A549 treated with AZD2906 at 1 μM for 4 hours (cell line): ENCODE measurements at places on chromosomes 4 and X. TPM values are rescaled to one million over a fixed set of nuclear protein-coding genes. Genes with fewer than 3 reads are reported as not detected.

Gene DIPK2B
- not detected in 5 replicates for total RNA-seq

Gene FRMPD4
- 0.02 to 0.06 TPM (median 0.05 TPM) in 5 replicates for total RNA-seq

Gene ANKRD50
- 3.8 to 6.5 TPM (median 4.9 TPM) in 5 replicates for total RNA-seq

Gene DCAF8L2
- total RNA-seq: not detected in 5 replicates

Gene PRPS2
- total RNA-seq: 34.3 to 47.1 TPM (median 46.5 TPM) in 5 replicates

Gene GLRB
- total RNA-seq: 0.51 to 1.00 TPM (median 0.63 TPM) in 5 replicates

Gene TRIM2
- 0.73 to 1.4 TPM (median 0.85 TPM) in 5 replicates for total RNA-seq

Gene HHIP
- total RNA-seq: 0.37 to 1.3 TPM (median 0.76 TPM) in 5 replicates

Gene SEL1L3
- total RNA-seq: 21.2 to 26.2 TPM (median 24.2 TPM) in 5 replicates

Gene NDP
- not detected in 5 replicates for total RNA-seq

Gene G3BP2
- 64.5 to 106 TPM (median 73.4 TPM) in 5 replicates for total RNA-seq

Gene BMX
- total RNA-seq: not detected in 5 replicates

Gene DIAPH2
- 3.4 to 5.7 TPM (median 4.4 TPM) in 5 replicates for total RNA-seq

Gene MAGEA2
- total RNA-seq: 0.05 to 0.14 TPM (median 0.13 TPM) in 3 of 5 replicates, not detected in the others

Gene APLN
- total RNA-seq: 0.58 to 1.00 TPM (median 0.77 TPM) in 5 replicates

Gene MAGEE1
- total RNA-seq: 3.2 to 4.8 TPM (median 4.2 TPM) in 5 replicates

Gene DMP1
- total RNA-seq: 0.05 TPM in 1 of 5 replicates, not detected in the others

Gene OCIAD2
- total RNA-seq: 94.7 to 134 TPM (median 98.5 TPM) in 5 replicates

Gene GIMD1
- total RNA-seq: not detected in 5 replicates
